ENCODE measurements at places on chromosomes 16 and 17.

GRCh38 chr17:57395721-57396321, 139.5 kb downstream of the MSI2 start:
- DNase-seq: no peak

DNA sequence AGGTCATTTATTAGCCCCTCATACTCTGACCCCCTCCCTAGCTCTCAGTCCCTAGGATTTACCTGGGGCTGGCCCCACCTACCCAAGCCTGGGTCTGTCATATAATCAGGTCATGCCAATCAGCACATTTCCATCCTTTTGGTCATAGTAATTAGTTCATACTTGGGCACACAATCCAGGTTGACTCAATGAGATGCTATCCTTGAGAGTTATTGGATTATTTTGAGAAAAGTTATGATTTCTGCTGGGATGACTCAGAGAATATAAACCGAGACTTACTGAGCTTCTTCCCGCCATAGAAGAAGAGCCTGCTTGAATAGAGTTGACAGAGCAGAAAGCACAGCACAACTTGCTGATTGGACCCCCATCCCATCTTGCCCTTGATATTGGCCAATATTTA, 331.5 kb downstream of the CBLN1 start:
- no peak for DNase-seq

- no peak for DNase-seq
Observed at GRCh38 chr16:56630134-56630533, 2.3 kb upstream of the MT1M start.

DNA sequence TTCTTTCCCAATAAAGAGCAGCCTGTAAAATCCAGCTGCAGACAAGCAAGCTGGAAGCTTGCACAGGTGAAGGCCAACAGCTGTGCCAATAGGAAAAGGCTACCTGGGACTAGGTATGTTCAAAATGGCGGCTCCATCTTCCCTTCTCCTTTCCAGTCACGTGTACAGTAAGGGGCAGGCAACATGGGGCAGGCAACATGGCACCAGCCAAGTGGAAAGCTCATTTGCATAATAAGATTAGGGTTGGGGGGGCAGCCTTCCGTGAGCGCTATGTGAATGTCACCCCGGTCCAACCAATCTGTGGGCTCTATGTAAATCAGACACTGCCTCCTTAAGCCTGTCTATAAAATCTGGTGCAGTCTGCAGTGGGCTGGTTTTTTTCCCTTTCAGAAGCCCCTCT, 31.3 kb downstream of the TVP23A start:
- DNase-seq: no peak

- no peak for DNase-seq
Observed at GRCh38 chr17:57892820-57893595, 43.2 kb upstream of the MRPS23 start.

DNA sequence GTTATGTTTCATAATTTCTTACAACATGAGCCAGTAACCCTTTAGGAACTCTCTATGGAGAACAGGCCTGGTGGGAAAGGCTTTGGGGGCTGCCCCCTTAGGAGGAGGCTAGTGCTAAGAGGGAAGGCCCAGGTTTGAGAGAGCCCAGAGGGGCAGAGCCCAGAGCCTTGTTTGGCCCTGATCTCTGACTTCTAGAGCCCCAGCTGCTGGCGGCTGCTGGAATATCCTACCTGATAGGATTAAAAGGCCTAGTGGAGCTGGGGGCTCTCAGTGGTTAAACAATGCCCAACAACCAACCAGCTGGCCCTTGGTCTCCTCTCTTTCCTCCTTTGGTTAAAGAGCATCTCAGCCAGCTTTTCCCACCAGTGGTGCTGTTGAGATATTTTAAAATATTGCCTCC, 54.1 kb downstream of the IGF2BP1 start:
- no peak for DNase-seq

GRCh38 chr17:19485800-19486340, 47.8 kb upstream of the SLC47A1 start:
- DNase-seq: no peak

GRCh38 chr17:72575542-72576233, 454.9 kb downstream of the SOX9 start:
- DNase-seq: no peak

DNA sequence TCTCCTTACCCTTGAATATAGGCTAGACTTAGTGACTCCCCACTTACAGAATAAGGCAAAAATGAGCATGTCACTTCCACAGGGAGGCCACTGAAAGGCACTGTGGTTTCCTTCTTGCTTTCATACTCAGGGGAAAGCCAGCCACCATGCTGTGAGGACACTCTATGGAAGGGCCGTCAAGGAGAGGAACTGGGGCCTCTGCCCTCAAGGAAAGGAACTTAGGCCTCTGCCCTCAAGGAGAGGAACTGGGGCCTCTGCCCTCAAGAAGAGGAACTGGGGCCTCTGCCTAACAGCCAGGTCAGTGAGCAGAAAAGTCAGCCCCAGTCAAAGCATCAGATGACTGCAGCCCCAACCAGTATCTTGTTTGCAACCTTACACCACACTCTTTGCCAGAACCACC, 30.1 kb downstream of the VPS35 start:
- no peak for DNase-seq

DNA sequence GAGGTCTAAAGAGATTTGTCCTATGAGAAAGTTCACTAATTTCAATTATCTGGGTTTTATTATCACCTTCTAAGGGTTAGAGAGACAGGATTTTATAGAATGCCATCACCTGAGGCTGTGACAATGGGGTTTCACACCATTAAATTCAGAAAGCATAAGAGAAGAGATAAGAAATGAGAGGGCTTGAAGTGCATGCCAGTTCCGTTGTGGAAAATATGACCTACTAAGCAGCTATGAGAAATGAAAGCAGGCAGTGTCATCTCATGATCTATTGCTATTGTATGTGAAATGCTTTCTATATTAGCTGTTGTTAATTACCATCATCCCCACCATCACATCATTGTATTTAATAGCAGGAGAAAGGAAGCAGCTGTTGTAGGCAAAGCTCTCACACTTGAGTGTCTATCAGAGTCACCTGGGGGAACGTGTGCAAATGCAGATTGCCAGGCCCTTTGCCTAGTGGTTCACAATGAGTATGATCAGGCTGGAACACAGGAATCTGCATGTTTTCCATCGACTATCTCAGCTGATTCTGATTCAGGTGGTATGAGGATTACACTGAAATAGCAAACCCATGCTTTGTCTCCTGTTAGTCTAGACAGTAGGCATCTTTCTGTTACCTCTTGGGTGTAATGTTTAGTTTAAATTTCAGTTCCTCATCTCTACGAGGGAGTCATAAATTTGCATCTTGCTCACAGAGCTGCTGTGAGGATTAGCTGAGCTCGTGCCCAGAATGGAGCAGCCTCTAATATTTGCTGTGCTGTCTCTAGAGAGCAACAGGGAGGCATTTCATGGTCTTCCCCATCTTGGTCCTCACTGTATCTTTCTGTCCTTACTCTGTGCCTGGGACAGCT, 256.4 kb downstream of the CDH13 start:
- DNase-seq: no peak

DNA sequence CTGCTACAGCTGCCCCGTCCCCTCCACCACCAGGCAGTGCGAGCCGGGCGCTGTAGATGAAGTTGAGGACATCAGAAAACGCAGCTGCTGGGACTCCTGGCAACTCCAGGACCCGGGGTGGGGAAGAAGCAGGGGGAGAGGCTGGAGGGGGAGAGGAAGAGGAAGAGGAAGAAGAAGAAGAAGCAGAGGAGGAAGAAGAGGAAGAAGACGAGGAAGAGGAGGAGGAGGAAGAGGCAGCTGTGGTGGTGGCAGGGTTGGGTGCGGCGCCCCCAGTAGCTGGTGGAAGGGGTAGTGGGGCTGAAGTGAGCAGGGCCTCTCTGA, 13.2 kb downstream of the ZBTB4 start:
- no peak for DNase-seq

GRCh38 chr17:45143767-45144198, 4.5 kb upstream of the HEXIM1 start:
- no peak for DNase-seq

DNA sequence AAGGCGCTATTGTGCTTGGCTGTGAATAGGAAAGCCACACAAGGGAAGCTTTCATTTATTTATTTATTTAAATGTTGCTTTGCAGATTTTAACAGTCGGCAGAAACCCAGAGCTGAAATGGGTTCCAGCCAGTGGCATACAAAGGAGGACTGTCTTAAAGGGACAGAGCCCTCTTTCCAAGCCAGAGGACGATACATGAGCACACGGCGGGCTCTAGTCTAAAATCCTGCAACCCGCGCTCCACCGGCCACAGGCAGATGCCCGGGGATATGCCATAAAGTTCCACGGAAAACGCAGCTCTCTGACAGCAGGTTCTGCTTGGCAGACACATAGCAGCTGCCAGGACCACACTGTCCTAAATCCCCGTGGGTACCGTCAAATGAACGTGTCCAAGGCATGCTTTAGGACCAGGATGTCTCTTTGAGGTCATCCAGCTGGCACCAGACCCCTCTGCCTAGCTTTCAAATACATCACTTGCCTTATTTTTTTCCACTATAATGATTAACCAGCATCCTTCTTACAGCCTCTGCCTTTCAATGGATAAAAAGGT, 64.6 kb downstream of the CYTH1 start:
- no peak for DNase-seq

DNA sequence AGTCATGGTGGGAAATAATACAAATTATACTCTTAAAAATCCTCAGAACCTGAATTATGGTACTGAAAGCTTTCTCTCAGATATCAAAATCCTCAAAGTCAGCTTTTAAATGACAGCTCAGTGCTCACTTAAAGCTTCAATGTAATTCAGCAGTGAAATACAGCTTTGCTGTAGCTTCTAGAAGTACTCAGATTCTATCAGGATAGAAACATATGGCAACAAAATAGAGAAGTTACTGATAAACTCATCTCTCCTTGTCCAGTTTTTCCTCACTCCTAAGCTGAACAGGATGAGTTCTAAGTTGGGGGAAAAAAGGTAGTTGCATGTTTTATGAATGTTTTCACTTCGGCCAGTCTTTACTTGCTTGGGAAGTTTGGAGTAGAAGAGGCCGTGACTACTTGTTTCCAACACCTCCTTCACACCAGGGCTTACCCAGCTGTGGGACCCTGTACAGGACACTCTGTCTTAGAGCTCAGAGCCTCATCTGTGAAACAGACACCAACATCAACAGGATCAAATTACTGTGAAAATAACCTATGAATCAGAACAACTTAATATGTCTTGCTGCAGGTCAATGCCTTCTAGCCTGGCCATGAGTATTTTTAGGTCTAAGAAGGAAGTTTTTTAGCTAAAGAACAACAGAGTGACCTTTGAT, 30.2 kb downstream of the OGFOD1 start:
- no peak for DNase-seq

Data from stimulated activated CD4-positive, alpha-beta T cell treated with anti-CD3 and anti-CD28 coated beads, Interleukin-2, amount 100 ng/mL, for 4 hours (primary cell).